HT-29 (cell line): ENCODE measurements at places on chromosomes 3 and 15. TPM values are rescaled to one million over a fixed set of nuclear protein-coding genes. Genes with fewer than 3 reads are reported as not detected.
A peak's percentile ranks its signal among the peaks of the same experiment; 100 is the strongest.

GRCh38 chr3:110198717-110199587 is 861.6 kb upstream of the DPPA4 start:
- no peak for DNase-seq

DNA sequence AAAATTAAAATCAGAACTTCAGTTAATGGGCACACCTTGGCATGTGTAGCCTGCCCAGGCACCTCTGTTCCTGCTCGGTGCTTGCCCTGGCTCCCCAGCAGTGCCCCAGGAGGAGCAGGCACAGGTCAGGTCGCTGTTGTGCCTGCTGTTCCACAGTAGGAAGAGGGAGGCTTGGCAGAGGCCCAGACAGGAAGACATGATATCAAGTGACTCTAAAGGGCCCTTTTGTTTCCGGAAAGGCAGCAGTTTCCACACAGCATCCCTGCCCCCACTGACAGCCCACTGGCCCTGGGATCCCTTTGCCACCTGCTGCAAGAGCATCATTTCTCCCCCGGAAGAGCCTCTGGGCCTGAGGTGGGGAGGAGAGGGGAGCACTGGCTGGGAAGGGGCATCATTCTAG is 40.5 kb upstream of the HES1 start:
- peak; percentile 55 for DNase-seq

GRCh38 chr15:56031402-56031801 is 38.0 kb upstream of the NEDD4 start:
- no peak for DNase-seq

DNA sequence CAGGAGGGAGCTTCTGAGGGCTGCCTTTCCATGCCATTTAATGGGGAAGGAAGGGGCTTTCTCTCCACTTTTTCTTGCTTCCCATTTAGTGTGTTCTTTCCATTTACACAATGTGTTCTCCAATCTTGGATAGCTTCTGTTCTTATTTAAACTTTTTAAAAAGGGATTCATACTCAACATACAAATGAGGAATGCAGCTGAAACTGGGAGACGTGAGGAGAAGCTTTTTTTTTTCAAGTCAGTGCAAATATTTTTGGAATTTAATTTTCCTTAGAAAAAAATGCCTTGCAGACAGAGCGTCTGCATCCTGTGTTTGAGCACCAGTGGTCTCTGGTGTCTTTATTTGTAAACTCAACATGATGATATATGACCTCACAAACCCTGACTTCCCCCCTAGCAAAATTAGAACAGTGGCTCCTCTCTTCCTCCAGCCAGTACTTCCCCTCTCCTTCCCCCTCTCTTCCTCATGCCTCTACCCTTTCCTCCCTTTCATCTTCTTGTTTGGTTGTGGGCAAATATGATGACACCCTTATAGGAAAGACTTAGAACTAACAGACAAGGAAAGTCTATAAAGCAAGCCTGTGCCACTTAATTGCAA is 48.1 kb upstream of the PCSK6 start:
- DNase-seq, result no peak

DNA sequence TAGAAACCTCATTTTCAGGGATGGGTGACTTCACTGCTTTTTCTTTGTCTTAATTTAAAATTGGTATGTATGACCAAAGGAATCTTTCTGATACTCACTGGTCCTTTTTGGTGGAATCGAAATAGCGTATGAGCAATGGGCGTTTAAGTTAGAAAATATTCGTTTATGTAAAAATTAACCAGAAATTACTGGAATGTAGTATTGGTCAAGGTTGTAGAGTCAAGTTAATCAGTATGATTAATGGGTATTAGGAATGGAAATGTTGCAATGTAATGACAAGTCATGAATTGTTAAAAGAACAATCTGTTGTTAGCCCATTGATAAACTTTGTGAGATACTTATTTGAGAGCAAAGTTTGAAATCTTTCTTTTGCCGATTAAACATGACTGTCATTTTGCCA is 36.9 kb downstream of the AKAP13 start:
- DNase-seq, result no peak

DNA sequence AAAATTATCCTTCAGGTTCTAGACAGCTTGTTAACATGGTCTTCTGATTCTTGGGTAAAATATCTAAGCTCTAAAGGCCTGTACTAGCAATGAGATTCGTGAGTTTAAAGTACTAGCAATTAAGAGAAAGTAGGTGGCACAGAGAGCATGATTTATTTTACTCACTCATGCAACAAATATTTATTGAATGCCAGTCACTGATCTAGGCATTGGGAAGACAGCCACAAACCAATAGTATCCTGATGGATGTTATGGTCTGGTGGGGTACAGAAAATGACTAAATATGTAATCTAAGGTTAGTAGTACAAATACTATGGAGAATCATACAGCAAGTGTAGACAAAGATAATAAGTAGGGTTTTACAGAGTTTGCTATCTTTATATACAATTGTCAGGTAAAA is 751.3 kb downstream of the ZNF385D start:
- no peak for DNase-seq

- DNase-seq, result no peak
Measured at GRCh38 chr3:32700244-32700643, 15.3 kb downstream of the CNOT10 start.

Gene GABRA5
- not detected in 2 replicates for total RNA-seq

Gene SLC2A2
- 0.03 and 0.05 TPM in 2 replicates for total RNA-seq

Gene LDHAL6B
- total RNA-seq, result not detected in 2 replicates

Gene TLR9
- total RNA-seq, result not detected in 2 replicates

Gene RTP4
- total RNA-seq, result 0.05 and 0.23 TPM in 2 replicates

Gene TGM5
- not detected in 2 replicates for total RNA-seq

Gene UCN2
- total RNA-seq, result not detected in 2 replicates
